Stimulated activated CD4-positive, alpha-beta T cell treated with anti-CD3 and anti-CD28 coated beads, Interleukin-15, amount 100 ng/mL, for 1 hour (primary cell): ENCODE measurements at places on chromosomes 2 and 18.

GRCh38 chr2:122864728-122865127 is 1109.3 kb downstream of the TSN start:
- no peak for DNase-seq

GRCh38 chr2:119523383-119523951 is 816 bp downstream of the SCTR start:
- DNase-seq = no peak

GRCh38 chr2:13919981-13920382 is 712.5 kb upstream of the LRATD1 start:
- no peak for DNase-seq

DNA sequence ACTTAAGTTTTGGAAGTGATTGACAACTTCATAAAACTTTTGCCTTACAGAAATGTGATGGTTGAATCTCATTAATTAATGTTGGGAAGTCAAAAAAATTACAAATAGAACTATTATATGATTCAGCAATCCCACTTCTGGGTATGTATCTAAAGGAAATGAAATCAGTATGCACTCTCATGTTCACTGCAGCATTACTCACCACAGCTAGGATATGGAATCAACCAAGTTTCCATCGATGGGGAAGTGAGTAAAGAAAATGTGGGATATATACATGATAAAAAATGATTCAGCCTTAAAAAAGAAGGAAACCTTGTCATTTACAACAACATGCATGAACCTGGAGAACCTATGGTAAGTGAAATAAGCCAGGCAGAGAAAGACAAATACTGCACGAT is 112.4 kb upstream of the WDR75 start:
- DNase-seq = no peak

DNA sequence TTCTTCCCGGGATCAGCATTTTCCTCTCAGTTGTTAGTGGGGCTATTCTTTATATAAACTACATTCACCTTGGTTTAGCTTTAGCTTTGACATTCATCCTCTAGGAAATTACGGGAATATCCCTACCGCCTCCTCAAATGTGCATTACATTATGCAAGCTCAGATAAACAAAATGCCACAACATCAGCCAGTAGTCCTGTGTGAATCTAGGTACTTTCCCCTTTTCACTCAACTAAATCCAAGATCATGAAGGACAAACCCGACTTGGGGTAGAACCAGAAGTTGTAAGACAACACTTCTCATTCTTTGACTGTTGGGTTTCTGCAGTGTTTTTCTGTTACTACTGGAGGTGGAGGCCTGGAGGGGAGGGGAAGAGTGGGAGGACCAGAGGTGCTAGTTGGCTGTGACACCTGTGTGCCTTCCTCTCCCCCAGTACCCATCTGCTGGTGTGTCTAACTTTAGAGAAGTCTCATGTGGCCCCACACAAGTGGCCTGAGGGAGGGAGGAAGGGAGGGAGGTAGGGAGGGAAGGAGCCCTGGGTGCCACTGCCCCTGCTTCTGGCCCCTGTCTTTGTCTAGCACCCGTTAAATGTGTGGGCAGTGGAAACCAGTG is 84.8 kb upstream of the BCL2L11 start:
- no peak for DNase-seq

DNA sequence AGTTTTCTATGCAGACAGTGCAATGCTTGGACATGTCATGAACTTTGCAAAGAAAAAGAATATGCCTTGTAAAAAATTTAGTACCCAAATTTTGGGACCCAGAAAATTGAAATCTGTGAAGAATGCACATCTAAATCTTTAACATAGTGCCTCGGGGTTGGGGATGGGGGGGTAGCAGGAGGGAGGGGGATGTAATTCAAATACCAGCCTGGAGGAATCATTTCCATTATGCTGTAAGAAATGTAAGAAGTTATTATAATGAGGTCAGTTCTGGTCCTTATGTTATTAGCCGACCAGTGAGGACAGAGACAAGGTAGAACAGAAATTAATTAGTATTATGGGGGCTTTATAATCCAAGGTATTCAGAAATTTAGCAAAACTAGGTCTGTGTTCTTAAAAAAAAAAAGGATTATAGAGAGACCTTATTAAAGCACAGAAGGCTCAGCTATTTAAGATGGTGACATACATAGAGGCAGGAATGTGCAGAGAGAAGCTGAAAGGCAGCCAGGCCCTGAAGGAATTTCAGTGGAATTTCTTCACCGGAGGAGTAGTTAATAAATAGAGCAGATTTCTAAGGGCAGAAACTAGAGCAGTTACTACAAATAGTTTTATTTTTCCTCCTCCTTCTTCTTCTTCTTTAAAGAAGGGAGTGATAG is 89.0 kb upstream of the RBMS1 start:
- no peak for DNase-seq

DNA sequence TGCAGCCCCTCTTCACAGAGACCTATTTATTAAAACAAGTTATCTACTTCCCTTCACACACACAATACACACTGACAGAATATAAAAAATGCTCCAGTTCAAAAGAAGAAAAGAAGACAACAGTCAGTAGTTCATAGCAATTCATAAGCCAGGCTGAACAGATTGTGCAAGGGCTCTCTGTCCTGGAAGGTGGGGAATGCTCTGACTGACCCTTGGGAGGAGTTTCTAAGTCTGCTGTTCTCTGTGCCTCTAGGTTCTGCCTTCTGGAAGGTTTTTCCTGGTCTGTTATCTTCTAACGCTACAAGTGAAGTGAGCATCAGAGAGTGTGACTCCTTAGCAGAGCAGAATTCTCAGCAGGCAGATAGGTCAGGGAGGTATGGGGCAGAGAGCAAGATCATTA is 35.7 kb downstream of the SP3 start:
- no peak for DNase-seq

DNA sequence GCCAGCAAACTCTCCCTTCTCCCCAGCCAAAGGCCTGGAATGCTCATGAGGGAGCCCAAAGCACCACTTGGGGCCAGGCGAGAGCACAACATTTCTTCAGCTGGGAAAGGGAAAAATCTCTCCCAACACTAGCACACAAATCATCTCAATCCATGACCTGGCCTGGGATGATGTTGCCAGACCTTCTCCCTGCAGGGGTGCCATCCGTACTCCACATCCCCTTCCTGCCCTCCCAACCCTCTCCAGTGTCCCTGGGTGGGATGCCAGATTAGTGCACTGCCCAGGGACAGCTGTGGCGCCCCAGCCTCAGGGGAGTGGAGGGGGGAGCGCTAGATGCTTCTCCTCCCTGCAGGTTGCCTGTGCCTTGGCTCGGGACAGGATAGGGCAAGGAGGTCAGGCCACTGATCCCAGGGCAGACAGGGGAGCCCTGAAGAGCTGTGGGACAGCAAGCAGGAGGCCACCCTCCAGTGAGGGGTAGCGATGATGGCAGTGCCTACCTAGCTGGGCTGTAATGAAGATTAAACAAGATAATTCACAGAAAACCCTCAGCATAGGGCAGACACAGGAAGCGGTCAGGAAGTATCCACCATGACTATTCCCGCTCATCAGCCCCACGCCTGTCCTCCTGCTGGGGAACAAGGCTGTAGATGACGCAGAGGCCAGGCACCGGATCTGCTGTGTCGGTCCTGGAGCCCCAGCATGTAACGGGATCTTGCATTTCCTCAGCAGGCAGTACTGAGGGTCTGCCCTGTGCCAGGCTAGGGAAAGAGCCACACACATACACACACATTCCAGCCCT is 31.1 kb downstream of the SERTAD2 start:
- no peak for DNase-seq

- DNase-seq = no peak
These were observed 19.4 kb upstream of the ALPI start for GRCh38 chr2:232436381-232437194.

- no peak for DNase-seq
These were observed 2.4 kb downstream of the NEU4 start for GRCh38 chr2:241811201-241811951.

DNA sequence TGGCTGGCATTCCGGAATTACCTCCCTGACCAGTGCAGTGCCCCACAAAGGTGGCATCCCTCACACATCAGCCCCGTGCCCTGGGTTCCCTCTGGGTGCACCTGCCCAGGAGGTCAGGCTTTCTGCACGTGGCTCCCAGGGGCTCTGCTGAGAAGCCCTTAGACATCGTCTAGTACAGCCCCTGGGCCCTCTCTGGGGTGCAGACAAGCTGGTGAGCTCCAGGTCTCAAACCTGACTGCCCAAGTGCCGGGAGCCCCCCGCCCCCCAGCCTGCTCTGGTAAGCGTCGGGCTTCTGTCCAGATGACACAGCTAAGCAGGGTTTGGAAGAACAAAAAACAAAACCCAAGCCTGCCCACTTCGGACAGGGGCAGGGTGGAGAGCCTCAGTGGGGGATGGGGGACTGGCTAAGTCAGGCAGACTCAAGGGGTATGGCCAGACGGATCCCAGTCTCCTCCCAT is 20.2 kb downstream of the TWIST2 start:
- DNase-seq = no peak

GRCh38 chr2:132374961-132375360 is 41.6 kb upstream of the GPR39 start:
- DNase-seq = no peak

- DNase-seq = no peak
These were observed 7.6 kb downstream of the ESPNL start for GRCh38 chr2:238107525-238108422.

DNA sequence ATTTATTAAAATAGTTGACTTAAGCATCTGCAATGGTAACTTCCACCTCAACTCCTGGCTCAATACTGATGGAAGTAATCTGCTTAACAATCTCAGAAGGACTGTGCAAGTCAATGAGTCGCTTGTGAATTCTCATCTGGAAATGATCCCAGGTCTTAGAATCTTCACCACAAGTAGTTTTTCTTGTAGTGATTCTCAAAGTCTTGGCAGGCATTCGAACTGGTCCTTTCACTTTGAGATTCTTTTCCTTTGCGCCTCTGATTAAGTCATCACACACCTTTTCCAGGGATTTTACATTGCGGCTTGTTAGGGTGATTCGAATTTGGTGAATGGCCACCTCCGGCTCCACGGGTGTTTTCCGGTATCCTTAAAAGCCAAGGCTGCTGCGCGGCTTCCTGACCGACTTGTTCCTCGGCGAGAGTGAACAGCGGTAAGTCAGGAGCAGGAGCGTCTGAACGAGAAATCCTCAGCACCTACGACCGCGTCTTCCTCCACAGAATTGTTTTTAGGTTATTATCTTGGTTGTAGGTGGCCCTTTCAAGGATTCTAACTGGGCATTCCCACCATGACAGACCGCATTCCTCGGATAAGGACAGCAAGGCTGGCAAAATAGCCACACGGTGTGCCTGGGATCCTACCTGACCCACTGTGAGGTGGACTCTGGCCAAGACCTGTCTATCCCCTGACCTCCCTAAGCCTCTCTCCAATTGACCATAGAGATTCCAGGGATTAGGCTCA is 23.8 kb upstream of the SLC20A1 start:
- no peak for DNase-seq
